Thymus (tissue), 14 donors: ENCODE measurements at places on chromosomes 1 and 21.

DNA sequence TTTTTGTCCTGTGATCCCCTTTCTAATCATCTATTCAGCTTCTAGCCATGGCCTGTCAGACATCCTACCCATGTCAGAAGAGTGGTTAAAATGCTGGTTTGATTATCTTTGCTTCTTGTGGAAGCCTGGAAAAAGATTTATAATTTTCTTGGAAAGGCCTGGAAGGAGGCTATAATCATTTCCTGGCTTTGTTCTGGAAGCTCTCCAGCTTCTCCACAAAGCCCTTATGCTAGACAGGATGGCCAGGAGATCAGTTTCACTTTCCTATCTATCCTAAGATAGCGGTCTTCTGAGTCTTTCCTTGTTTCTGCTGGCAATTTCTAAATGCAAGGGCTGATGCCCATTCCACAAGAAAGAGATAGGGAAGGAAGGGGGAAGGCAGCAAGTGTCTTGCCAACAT is 90.9 kb upstream of the SLC44A3 start:
- no peak for DNase-seq

DNA sequence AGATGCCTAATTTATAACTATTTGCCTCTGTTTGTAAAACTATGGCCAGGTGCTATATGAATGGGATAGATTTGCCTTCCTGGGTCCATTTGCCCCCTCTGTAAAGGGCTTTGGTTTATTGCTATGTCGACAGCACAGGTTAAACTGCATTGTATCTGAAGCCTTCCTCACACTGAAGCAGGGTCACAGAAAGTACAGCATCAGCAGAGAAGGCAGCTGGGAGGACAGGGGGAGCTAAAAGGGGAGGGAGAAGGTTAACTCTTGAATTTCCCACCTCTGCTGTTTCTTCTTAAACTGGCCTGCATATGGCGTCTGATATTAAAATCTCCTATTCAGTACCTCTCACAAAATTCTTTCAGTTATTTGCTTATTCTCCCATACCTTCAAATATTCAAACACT is 297.4 kb downstream of the TM2D1 start:
- DNase-seq, result no peak

- no peak for DNase-seq
These were observed 3.8 kb downstream of the TRIM62 start for GRCh38 chr1:33177996-33178540.

DNA sequence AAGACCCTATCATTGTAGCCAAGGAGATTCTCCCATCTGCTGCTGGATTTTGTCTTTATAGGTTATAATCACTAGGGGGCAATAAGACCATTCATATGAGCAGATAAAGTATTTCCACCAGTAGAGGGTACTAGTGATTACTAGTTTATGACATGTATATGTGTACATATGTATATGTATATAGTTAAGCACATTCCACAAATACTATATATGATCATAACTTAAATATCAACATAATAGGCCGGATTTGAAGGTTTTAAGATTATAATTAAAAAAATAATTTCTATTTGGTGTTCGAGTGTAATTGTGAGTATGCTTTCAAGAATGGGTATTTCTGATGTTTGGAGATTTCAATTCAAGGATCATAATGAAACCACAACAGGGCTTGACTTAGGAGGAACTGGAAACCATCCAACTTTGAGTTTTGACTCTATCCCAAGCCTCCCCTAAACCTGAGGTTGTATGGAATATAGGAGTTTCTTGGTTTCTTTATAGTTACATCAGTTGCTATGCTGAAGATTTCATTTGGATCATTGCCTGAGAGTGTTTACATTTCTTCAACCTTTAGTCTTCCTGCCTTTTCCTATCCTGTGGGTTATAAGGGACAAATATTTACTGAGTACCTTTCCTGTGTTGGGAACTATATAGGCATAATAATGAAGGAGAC is 16.9 kb downstream of the TCEANC2 start:
- DNase-seq, result peak; percentile 39

- DNase-seq, result peak; percentile 22
These were observed 164.4 kb upstream of the PALMD start for GRCh38 chr1:99481391-99481996.

DNA sequence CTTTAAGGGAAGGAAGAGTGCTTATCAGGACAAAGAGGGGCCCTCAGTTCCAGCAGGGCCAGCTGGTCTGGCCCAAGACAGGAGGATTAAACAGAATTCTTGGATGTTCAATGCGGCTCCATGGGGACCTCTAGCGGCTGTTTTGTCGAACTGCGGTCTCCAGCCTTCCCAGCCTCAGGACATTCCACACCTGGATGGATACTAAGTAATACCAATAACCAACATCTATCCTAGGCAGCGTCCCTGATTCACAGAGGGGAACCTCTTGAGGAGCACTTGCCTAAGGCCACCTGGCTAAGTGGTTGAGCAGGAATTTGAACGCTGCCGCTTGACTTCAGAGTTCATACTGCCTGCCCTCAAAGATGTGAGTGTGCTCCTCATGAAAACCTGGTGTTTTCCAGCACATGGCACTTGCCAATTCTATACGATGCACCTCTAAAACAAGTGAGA is 15.5 kb upstream of the CD247 start:
- no peak for DNase-seq

- DNase-seq, result no peak
These were observed 299.8 kb downstream of the MRPL39 start for GRCh38 chr21:25307489-25307888.

GRCh38 chr1:165129568-165130164 is 226.8 kb downstream of the LMX1A start:
- DNase-seq, result no peak

GRCh38 chr1:156360534-156360933 is 8.5 kb upstream of the RHBG start:
- no peak for DNase-seq

DNA sequence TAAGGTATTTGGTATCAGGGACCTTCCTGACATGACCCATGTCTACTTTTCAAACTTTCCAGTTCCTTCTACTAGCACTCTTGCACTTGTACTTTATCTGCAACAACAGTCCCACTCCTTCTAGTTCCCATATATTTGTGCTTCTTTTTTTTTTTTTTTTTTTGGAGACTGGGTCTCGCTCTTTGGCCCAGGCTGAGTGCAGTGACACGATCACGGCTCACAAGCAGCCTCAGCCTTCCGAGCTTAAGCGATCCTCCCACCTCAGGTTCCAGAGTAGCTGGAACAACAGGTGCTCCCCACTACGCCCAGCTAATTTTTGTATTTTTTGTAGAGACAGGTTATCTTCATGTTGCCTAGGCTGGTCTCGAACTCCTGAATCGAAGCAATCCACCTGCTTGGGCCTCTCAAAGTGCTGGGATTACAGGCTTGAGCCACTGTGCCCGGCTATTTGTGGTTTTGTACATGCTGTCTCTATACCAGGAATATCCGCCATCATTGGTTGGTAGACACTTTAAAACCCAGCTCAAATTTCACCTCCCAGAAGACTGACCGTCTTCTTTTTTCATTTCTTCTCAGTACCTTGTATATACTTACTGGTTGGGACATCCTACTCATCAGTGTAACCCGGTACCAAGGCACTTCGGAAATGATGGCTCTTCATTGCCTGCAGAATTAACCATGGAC is 1.1 kb downstream of the ZMYM1 start:
- no peak for DNase-seq

DNA sequence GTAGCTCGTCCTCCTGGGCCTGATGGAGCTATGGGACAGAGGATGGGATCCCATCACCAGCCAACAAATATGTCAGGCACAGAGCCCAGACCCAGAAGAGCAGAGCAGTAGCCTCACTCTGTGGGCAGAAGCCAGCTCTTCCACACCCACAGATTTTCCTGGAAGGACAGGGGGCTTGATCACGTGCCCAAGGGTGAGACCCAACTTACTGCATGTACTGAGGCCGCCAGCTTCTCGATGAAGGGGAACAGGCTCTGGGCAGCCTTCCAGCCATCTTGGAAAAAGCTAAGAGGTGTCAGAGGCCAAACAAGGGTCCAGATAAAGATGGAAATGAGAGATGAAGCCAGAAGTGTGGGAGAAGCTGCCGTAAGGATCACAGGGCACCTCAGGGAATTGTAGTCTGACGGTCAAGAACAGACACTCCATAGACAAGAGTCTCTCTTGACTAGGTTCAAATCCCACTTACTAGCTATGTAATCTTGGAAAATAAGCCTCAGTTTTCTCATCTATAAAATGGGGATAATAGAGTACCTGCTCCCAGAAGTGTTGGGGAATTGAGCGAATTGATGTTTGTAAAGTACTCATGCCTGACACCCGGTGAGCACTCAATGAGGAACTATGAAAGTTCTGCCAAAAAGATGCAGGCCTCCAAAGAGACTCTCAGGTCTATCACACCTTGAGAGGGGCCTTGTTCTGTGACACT is 17.0 kb upstream of the TCEA3 start:
- no peak for DNase-seq

- DNase-seq, result no peak
These were observed 178.6 kb downstream of the ZP4 start for GRCh38 chr1:237712082-237712481.

DNA sequence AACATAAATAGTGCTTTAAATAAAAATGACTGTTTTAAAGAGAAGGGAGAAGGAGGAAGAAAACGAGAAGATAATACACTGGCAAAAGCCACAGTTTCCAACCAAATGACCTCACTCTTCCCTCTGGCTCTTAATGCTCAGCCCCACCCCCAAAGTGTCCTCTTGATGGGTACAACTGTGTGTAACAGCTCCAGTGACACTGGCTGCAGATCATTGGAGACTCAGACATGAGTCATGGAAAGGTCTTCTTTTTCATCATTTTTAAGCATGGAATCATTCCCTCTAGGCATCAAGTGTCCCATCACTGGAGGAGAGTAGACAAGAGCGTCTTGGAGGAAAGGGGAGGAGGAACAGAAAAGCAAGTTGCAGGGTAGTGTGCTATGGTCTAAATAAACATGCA is 333.0 kb downstream of the PAPPA2 start:
- DNase-seq, result no peak

GRCh38 chr21:26949830-26950229 is 17.1 kb downstream of the ADAMTS5 start:
- DNase-seq, result no peak

DNA sequence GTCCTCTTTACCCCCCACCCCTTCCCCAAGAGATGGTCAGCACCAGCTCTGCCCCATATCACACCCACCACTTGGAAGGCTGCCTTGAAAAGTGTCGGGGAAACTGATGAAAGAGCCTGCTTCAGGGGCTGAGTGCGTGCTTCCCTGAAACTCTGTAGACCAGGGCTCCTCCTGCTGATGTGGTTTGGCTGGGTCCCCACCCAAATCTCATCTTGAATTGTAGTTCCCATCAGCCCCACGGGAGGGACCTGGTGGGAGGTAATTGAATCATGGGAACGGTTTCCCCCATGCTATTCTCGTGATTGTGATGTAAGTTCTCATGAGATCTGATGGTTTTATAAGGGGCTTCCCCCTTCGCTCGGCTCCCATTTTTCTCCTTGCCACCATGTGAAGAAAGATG is 36.4 kb downstream of the UBIAD1 start:
- no peak for DNase-seq

DNA sequence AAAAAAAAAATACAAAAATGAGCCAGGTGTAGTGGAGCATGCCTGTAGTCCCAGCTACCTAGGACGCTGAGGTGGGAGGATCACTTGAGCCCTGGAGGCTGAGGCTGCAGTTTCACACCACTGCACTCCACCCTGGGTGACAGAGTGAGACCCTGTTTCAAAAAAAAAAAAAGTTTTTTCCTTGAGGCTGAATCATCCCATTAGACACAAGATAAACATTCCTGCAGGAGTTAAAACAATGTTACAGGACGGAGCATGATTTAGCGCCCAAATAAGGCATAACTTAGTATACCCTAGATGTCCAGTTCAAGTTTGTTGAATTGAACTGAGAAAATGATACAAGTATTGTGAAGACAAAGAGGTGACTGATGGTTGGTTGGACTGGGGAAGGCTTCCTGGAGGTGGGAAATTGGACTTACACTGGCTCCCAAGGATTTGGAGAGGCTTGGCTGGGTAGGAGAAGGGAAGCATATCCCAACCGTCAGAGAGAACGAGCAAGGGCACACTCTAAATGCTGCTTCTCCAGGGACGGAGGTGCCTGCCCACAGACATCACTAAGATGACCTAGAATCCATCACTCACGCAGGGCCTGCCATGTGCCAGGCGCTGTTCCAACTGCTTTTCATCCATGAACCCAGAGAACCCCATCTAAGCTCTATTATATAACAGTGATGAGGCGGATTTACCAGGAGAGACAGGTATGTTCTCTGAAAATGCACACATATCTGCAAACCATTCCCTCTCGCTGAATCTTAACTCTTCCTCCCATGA is 610.6 kb downstream of the KIF26B start:
- no peak for DNase-seq

GRCh38 chr1:5877683-5878530 is 114.3 kb downstream of the NPHP4 start:
- no peak for DNase-seq

DNA sequence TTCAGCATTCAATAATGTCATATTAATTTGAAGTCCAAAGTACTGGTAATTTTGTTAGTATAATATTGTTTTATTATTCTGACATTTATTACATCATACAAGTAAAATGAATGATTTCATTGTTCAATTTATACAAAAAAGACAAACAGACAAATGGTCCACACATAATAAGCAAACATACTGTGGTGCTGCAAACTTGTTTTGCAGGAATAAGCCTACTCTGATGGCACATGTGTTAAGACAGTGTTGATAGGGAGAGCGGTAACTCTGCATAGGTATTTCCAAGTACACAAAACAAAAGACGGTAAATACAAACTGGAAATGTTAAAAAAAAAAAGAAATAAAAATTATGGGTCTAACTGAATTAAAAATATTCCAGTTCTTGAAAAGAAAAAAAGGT is 59.7 kb upstream of the DPYD start:
- no peak for DNase-seq
